ENCODE measurements at places on chromosomes 1 and 21.

GRCh38 chr1:243459059-243459458 is 203.2 kb downstream of the SDCCAG8 start:
- DNase-seq = no peak

GRCh38 chr1:65435987-65436386 is 15.5 kb downstream of the LEPR start:
- DNase-seq = no peak

GRCh38 chr1:111857194-111857651 is 101.5 kb downstream of the DDX20 start:
- DNase-seq = no peak

GRCh38 chr1:19798486-19799229 is 1.1 kb downstream of the TMCO4 start:
- DNase-seq = no peak

DNA sequence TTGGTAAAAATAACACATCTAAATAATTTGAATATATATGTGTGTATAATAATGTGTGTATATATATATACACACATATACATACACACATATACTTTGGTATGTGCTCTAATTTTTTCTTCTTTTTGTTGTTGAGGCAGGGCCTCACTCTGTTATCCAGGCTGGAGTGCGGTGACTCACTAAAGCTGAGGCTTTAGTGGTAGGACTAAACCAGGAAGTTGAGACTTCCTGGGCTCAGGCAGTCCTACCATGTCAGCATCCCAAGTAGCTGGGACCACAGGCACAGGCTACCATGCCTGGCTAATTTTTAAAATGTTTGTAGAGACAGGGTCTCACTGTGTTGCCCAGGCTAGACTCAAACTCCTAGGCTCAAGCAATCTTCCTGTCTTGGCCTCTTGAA is 46.7 kb upstream of the CXADR start:
- DNase-seq = no peak
